Adrenal gland (tissue), 19 donors: ENCODE measurements at places on chromosomes 12 and 14. TPM values are rescaled to one million over a fixed set of nuclear protein-coding genes. Genes with fewer than 3 reads are reported as not detected.

DNA sequence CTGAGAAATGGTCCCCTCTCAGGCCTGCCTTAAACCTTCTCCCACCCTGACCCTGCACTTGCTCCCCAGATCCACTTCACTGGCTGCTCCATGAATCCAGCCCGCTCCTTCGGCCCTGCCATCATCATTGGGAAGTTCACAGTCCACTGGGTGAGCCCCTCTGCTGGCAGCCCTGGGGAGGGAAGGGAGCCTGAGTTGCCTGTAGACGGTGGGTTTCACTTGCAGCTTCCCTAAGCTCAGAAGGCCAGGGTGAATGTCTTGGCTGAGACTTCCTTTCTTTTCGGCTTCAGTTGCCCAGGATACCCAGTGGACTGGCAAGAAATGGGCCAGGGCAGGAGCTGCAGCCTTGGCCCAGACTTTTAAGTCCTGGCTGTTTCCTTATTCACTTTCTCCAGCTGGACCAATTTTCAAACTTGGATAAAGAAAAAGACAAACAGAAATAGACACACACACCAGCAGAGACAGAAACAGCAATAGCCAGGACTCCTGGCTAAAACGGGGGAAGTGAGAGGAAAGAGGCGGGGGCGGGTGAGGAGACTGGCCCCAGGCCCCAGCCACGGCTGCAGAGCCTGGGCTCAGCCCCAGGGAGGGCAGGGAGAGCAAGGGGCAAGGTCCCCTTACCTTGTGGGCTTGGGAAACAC, 2.0 kb downstream of the AQP6 start:
- no peak overlapping the region for H3K27ac ChIP-seq
- H3K27me3 ChIP-seq, result peaks cover 3% of the 10 kb centered on the region
- no peak for DNase-seq
- no peaks in the 10 kb centered on the region for H3K36me3 ChIP-seq
- H3K4me1 ChIP-seq, result no peaks in the 10 kb centered on the region

- no peaks in the 10 kb centered on the region for H3K27me3 ChIP-seq
- DNase-seq, result no peak
- H3K36me3 ChIP-seq, result peaks cover 8% of the 10 kb centered on the region
Measured at GRCh38 chr14:92731622-92732115, 16.8 kb downstream of the LGMN start.

- no peaks in the 10 kb centered on the region for H3K4me1 ChIP-seq
- H3K27ac ChIP-seq, result no peak overlapping the region
- DNase-seq, result no peak
- H3K36me3 ChIP-seq, result no peaks in the 10 kb centered on the region
- no peaks in the 10 kb centered on the region for H3K27me3 ChIP-seq
Measured at GRCh38 chr12:82350161-82350560, 8.0 kb downstream of the CCDC59 start.

DNA sequence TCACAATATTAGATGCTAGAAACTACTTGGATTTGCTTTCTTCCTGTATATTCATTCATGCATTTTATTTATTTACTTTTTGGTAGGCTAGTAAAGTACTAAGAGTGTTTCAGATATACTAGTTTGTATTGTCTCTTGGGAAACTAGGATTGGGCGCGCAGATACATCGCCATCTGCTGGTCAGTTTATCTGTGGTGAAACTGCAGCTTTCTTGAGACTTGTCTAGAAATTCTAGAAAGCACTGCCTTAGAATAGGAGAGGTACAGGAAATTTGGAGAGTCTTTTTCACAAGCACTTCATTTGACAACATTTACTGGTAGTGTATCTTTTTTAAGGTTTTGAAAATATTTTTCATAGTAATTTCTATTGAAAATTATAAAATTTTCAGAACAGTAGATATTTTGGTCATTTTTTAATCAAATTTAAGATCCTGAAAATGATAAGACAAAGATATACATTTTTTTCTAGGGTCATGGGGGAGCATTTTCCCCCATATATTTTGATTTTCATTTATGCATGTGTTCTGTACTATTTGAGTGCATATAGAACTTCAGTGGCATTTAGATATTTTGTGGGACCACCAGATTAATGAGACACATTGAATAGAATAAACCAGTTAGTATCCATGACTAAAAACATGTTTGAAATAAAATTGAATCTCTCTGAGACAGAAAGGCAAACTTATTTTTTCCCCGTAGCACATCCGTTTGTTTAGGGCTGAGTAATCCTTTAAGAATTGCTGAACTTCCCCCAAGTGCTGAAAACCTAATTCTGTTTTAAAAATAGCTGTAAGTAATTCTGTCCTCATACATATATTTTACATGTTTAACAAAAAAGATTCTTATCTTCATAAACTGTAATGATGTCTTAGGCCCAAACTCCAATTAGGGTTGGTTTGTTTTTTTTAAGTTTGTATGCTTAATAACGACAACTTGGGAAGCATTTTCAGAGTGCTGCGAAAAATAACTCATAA, 44.5 kb downstream of the SLC38A6 start:
- H3K4me3 ChIP-seq, result no peak overlapping the region
- no peak overlapping the region for H3K27ac ChIP-seq
- H3K4me1 ChIP-seq, result no peaks in the 10 kb centered on the region
- peak; percentile 66 for DNase-seq
- no peaks in the 10 kb centered on the region for H3K36me3 ChIP-seq

DNA sequence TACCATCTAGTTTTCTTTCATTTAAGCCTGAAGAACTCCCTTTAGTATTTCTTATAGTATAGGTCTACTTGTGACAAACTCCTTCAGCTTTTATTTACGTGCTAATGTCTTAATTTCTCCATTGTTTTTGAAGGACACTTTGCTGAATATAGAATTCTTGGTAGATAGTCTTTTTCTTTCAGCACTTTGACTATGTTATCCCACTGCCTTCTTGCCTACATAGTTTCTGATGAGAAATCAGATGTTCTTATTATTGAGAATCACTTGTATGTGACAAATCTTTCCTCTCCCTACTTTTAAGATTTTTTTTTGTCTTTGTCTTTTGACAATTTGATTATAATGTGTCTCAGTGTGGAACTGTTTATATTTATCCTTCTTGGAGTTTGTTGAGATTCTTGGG, 5.1 kb upstream of the MIS18BP1 start:
- H3K36me3 ChIP-seq, result no peaks in the 10 kb centered on the region
- no peak overlapping the region for H3K27ac ChIP-seq
- no peaks in the 10 kb centered on the region for H3K27me3 ChIP-seq
- H3K4me3 ChIP-seq, result no peak overlapping the region
- no peak for DNase-seq

GRCh38 chr12:78085542-78086182, 255.0 kb downstream of the NAV3 start:
- peaks cover 44% of the 10 kb centered on the region for H3K4me1 ChIP-seq
- no peaks in the 10 kb centered on the region for H3K27me3 ChIP-seq
- H3K27ac ChIP-seq, result no peak overlapping the region
- H3K4me3 ChIP-seq, result no peak overlapping the region
- DNase-seq, result no peak

The HRK gene
- 0.69 TPM for total RNA-seq

DNA sequence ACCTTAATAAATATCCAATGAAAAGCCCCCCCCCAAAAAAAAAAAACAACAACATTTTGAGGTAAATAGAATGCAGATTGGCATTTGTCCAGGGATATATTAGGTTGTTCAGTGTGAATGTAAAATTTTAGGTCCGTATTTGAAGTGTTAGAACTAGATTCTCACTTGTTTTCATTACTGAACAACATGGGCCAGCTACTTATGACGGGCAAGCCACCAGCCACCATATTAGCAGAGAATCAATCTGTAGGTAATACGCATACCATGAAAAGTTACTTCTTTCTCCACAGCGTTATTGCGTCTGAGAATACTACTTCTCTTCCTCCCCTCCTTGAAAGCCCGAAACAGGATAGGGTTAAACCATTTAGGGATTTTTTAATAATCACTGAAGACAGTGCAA, 5.4 kb downstream of the FLRT2 start:
- H3K4me1 ChIP-seq, result peaks cover 15% of the 10 kb centered on the region
- no peak overlapping the region for H3K4me3 ChIP-seq
- peaks cover 24% of the 10 kb centered on the region for H3K27me3 ChIP-seq
- DNase-seq, result no peak
- H3K27ac ChIP-seq, result no peak overlapping the region
- no peaks in the 10 kb centered on the region for H3K36me3 ChIP-seq

DNA sequence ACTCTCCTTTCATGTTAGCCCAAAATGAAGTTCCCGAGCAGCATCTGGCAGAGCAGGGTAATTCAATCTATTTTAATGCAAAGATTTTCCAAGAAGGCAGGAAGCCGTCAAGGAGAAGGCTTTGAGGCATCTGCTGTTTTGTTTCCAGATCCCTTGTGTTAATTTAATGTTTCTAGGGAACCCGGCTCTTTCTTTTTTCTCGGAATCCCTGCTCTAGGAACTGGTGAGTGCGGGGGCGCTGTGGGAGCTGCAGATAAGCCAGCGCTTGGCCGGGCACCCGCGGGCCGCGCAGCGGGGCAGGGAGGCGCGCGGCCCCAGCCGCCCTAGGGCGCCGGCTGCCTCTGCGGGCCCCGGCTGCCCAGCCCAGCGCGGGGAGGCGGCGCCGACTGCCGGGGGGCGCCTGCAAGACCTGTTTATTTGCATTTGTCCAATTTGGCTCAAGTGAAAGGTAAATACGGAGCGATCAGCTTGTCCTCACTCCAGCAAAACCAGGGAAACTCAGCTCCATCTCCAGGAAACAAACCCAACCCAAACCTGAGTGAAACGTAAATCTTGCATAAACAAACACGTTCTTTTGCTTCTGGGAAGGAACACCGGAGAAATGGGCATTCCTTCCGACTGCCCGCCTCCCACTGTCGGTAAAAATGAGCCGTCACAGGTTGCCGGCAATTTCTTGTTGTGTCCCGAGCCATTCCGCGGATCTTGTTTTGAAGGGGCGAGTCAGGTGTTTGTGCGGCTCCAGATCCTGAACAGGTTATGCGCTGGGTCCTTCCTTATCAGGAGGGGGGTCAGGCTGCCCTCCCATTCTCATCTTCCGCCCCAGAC, 65.1 kb downstream of the CRADD start:
- DNase-seq, result peak; percentile 78
- peak overlapping the region; percentile 95 for H3K27ac ChIP-seq
- H3K36me3 ChIP-seq, result no peaks in the 10 kb centered on the region
- H3K4me1 ChIP-seq, result peaks cover 36% of the 10 kb centered on the region
